ENCODE measurements at places on chromosomes 5 and 9.
A peak's percentile ranks its signal among the peaks of the same experiment; 100 is the strongest.

GRCh38 chr5:132052520-132052919 is 7.9 kb upstream of the IL3 start:
- DNase-seq, result no peak

DNA sequence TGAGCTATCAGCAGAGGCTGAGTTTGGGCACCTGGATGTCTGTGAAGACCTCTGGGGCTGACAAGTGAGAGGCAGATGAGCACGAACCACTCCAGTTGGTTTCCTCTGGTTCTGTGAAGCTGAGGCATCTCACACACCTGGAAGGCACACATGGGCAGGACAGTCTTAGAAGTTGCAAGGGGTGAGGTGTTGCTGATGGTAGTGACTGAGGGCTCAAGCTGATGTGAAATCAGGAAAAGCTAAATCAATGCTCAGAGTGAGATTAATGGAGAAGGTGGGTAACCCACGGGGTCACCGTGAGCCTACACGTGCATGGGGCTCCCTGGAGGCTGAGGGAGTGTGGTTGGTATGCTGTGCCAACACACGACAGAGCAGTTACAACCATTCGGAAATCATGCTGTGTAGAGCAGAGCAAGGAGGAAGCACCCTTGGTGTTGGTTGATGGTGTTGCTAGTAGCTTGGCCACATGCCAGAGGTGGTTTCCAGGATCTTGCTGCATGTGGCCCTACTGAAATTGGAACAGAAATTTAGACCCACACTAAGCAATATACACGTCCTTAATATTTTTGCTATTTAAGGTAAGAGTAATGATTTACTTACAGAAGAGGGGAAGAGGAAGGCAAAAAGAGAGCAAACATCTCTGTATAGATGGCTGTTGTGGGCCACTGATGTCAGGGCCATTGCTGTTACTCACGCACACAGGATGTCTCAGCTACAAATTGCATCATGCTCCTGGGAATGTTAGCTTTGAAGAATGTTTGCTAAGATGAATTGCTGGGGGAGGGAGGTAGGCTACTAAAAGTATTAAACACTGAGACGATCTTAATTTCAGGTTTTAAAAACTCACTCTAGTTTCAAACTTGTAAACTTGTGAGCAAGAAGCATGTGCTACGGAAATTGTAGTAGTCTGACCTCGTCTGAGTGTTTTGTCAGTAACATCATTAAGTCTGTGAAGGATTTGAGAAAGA is 170.5 kb downstream of the ARHGEF28 start:
- DNase-seq, result no peak

DNA sequence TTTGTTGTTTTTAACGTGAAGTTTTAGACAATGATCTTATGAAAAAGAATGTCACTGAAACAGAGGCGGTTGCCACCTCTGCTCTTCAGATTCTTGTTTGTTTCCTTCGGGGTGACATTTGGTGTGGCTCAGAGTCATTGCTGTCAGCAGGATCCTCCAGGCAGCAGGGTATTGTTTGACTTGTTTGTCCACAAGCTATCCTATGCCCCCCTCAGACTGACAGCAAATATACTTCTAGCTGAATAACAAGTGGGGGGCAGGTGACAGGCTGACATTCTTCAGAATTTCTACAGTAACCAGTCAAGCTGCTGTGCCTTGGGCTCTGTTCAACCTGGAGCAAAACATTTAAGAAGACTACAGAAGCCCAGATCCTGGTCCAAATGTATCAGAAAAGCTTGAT is 383.3 kb downstream of the YTHDC2 start:
- DNase-seq, result no peak

- no peak for DNase-seq
Observed at GRCh38 chr9:130042406-130042884, 544 bp downstream of the FNBP1 start.

GRCh38 chr5:52989781-52990527 is 802 bp downstream of the ITGA2 start:
- no peak for DNase-seq

GRCh38 chr9:108618906-108619550 is 236.8 kb downstream of the ACTL7B start:
- no peak for DNase-seq

- peak; percentile 74 for DNase-seq
Observed at GRCh38 chr9:6354072-6354686, 26.0 kb downstream of the TPD52L3 start.

All from activated CD4-positive, alpha-beta T cell treated with anti-CD3 and anti-CD28 coated beads, Interleukin-2, Interleukin-4, amounts not matched to agents 100 ng/mL and 50 ng/mL, durations not matched to agents 16 hours and 8 hours (primary cell).